Esophagus mucosa (tissue), 1 donor: ENCODE measurements at places on chromosomes 1 and 21. TPM values are rescaled to one million over a fixed set of nuclear protein-coding genes. Genes with fewer than 3 reads are reported as not detected.

- no peak for ATAC-seq
These were observed 96.9 kb downstream of the ZSCAN20 start for GRCh38 chr1:33569331-33569730.

DNA sequence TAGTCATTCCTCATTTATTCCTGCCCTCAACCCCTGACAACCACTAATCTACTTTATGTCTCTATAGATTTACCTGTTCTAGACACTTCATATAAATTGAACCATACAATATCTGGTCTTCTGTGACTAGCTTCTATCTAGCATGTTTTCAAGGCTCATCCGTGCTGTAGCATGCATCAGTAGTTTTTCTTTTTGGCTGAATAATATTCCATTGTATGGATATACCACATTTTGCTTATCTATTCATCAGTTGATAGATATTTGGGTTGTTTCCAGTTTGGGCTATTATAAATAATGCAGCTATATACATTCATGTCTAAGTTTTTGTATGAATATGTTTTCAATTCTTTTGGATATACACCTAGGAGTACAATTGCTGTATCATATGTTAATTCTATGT is 101.5 kb downstream of the HFM1 start:
- ATAC-seq, result no peak

- ATAC-seq, result peak; percentile 6
These were observed 10.4 kb downstream of the SH3BGRL3 start for GRCh38 chr1:26290122-26290881.

- ATAC-seq, result peak; percentile 5
These were observed 852 bp upstream of the RAVER2 start for GRCh38 chr1:64743954-64744491.

DNA sequence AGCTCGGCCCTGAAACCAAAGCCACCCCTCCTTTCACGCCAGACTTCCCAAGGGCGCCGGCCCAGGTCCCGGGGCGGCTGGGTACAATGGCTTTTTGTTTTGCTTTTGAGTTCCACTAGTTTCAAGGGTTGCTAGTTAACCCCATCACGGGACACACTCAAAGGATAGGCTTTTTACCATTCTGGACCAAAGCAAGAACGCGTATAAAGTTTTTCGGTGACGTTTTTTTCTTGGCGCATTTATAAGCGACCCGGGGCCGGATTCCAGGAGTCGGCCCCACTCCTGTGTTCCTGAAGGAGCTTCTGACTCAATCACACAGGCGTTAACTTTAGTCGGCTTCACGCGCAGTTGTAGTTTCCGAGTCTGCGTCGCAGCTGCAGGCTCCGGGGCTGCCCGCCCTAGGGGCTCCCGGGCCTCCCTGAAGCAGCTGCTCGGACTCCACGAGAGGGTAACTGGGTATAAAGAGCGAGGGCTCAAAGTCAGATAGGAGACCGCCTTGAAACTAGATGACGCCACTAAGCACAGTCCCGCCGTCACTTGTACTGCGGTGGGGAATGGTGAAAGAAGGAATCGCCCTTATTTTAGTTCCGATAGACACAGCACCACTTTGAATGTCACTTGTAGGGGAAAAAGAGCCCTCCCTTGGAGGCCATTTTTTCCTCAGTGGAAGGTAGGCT is 707 bp upstream of the KLHL21 start:
- no peak for ATAC-seq

- no peak for ATAC-seq
These were observed 7.1 kb upstream of the ACTA1 start for GRCh38 chr1:229440851-229441537.

GRCh38 chr1:202013603-202014002 is 3.2 kb downstream of the ELF3 start:
- no peak for ATAC-seq

- ATAC-seq, result no peak
These were observed 129.8 kb upstream of the USH2A start for GRCh38 chr1:216553040-216553439.

- no peak for ATAC-seq
These were observed 46.8 kb downstream of the UBR4 start for GRCh38 chr1:19163261-19163660.

GRCh38 chr1:38919130-38919529 is 22.5 kb downstream of the RHBDL2 start:
- ATAC-seq, result no peak

The HSD3B2 gene
- total RNA-seq, result 0.32 TPM

The CELA2A gene
- 0.36 TPM for total RNA-seq

The EIF4G3 gene
- 35.7 TPM for total RNA-seq

The CFHR4 gene
- total RNA-seq, result not detected

The IGSF3 gene
- 55.4 TPM for total RNA-seq
